Regular cardiac myocyte (primary cell): ENCODE measurements at places on chromosomes 5 and 9. TPM values are rescaled to one million over a fixed set of nuclear protein-coding genes. Genes with fewer than 3 reads are reported as not detected.

TAF1L gene
- total RNA-seq: not detected in 2 replicates

ARSB gene
- 19.9 and 41.4 TPM in 2 replicates for total RNA-seq

CHMP5 gene
- total RNA-seq: 129 and 156 TPM in 2 replicates

POMT1 gene
- total RNA-seq: 21.9 and 29.0 TPM in 2 replicates

GCNT4 gene
- total RNA-seq: 1.5 and 4.2 TPM in 2 replicates

FOXD4L4 gene
- total RNA-seq: under 0.01 TPM in 2 replicates

TAL2 gene
- not detected in 2 replicates for total RNA-seq

UBTD2 gene
- 22.0 and 22.6 TPM in 2 replicates for total RNA-seq

EPB41L4A gene
- 1.5 and 4.2 TPM in 2 replicates for total RNA-seq

SLC6A19 gene
- total RNA-seq: not detected in 2 replicates

TAS2R1 gene
- total RNA-seq: 0.28 TPM in 1 of 2 replicates, not detected in the other

HBEGF gene
- 5.6 and 32.6 TPM in 2 replicates for total RNA-seq

PCDHGA6 gene
- 1.5 and 3.1 TPM in 2 replicates for total RNA-seq

SUSD3 gene
- total RNA-seq: 0.19 TPM in 1 of 2 replicates, not detected in the other

BHMT2 gene
- total RNA-seq: 0.58 and 3.7 TPM in 2 replicates

DTWD2 gene
- total RNA-seq: 5.0 and 9.3 TPM in 2 replicates

SPAG8 gene
- 0.58 and 1.1 TPM in 2 replicates for total RNA-seq

TLX3 gene
- total RNA-seq: not detected in 2 replicates

EIF4E1B gene
- not detected in 2 replicates for total RNA-seq

NUP188 gene
- 24.5 and 46.2 TPM in 2 replicates for total RNA-seq
